ENCODE measurements at places on chromosomes 5 and 9. TPM values are rescaled to one million over a fixed set of nuclear protein-coding genes. Genes with fewer than 3 reads are reported as not detected.
A peak's percentile ranks its signal among the peaks of the same experiment; 100 is the strongest.

DNA sequence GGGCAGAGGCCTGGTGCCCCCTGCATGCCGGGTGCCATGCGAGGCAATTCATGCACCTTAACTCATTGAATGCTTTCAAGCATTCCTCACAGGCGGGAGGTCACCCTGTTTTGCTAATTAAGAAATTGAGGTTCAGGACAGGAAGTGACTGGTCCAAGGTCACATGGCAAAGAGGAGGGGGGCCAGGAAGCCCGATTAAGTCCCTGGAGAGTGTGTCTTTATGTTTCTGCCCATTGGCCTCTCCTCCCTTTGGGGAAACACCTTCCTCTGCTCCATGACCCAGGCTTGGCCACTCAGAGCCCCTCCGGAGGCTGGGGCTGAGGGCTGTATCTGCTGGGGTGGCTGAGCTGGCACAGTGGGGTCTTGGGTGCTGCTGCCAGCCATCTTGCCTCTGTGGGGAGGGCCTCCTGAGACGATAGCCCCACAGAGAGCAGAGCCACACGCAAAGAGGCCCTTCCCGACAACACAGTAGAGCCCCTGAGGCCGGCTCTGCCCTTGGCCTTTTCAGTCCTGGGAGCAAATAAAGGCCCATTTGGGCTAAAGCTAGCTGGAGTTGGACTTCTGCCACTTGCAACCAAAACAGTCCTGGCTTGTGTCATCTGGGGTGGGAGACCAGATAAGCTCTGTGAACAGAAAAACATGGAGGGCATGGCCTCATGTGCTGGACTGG lies 90.8 kb upstream of the NEURL1B start:
- DNase-seq, result no peak

GRCh38 chr5:161342886-161343285 lies 203.6 kb downstream of the GABRB2 start:
- no peak for DNase-seq

DNA sequence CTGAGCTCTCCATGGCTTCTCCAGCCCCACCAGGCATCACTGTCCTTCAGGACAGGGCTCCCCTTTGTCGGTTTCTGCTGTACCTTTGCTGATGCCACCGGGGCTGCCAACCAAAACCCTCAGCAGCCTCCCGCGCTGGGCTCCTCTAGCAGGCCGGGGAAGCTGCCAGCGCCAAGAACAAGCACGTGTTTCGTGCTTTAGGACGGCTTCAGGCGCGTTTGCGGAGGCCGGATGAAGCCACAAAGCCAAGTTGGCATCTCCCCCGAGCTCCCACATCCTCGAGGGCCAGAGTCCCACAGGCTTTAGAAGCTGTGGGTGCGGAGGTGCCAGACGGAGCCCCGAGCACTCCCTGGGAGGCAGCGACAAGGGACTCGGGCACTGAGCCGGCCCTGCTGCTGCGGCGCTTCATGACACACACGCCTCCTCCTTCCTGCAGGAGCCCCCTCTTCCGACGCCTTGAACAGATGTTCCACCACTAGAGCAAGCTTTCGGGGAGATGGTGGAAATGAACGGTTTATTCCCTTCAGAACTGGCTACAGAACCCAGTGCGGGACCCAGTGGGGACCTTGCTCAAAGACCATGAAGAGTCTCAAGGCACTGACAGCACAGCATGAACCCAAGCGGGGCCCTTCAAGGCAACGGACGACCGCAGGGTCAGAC lies 36.7 kb downstream of the SARDH start:
- DNase-seq, result no peak

DNA sequence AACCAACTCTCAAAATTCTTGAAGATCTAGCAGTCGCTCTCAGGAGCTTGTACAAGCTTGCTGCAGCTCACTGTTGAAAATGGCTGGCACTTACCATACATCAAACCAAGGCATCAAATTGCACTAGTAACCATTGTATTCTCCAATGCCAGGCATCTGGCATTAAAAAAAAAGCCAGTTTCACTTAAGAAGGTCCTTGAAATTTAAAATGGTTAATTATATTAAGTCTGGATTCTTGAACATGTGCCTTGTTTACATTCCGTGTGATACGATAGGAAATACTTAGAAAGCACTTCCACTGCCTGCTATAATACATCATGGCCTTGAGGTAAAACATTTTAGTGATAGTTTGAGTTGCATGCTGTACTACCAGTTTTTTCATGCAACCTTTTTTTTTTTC lies 300.7 kb downstream of the KDM4C start:
- no peak for DNase-seq

GRCh38 chr9:117936185-117937130 lies 232.3 kb downstream of the TLR4 start:
- no peak for DNase-seq

- no peak for DNase-seq
These were observed 42.6 kb upstream of the ANKRD31 start for GRCh38 chr5:75279321-75279720.

- peak; percentile 39 for DNase-seq
These were observed 6.6 kb downstream of the GALNT10 start for GRCh38 chr5:154196955-154197652.

Gene FOXD4L3
- total RNA-seq, result not detected

Gene GPR150
- not detected for total RNA-seq
